BJ (cell line): ENCODE measurements at places on chromosomes 13 and 19. TPM values are rescaled to one million over a fixed set of nuclear protein-coding genes. Genes with fewer than 3 reads are reported as not detected.
A peak's percentile ranks its signal among the peaks of the same experiment; 100 is the strongest.

- no peak for DNase-seq
Measured at GRCh38 chr19:39759457-39760184, 19.0 kb upstream of the LEUTX start.

DNA sequence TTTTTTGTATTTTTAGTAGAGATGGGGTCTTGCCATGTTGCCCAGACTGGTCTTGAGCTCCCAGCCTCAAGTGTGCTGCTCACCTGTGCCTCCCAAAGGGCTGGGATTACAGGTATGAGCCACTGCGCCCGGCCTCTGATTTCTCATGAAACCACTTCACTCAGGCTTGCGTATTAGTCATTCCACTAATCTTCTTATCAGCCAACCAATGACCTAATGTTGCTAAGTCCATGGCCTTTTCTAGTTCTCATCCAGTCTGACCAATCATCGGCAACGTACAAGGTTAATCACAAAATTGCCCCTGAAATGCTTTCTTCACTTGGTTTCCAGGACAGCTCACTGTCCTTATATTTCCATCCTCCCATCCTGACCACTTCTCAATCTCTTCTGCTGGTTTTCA, 605.3 kb upstream of the SLC10A2 start:
- DNase-seq: no peak

CAMSAP3 gene
- not detected in 2 replicates for polyA plus RNA-seq

CYP4F2 gene
- not detected in 2 replicates for polyA plus RNA-seq

DNA sequence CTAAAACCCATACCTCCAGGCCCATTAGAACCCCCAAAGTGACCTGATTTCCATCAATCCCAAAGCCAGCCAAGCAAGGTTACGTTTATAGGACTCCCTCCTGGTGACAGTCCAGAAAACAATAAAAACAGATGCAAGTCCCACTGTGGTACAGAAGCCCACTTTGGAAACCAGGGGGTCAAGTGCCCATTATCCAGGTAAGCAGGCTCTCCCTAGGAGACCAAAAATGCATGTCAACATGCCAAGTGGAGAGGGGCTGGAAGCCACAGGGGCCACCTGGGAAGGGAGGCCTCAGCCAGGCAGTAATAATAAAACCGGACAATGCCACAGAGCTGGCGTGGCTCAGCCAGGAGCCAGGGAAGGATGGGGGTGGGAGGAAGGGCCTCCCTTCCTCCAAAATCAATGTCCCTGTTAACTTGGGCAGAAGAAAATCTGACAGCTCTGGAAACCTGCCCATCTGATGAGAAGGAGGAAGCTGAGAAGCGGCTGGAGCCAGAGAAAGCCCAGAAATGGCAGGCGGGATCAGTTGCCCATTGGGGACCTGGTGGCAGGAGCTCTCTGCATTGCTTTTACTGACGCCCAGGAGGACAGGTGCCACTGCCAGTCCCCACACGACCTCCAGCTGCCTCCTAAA, 160.4 kb downstream of the ZIC5 start:
- DNase-seq: no peak

DNA sequence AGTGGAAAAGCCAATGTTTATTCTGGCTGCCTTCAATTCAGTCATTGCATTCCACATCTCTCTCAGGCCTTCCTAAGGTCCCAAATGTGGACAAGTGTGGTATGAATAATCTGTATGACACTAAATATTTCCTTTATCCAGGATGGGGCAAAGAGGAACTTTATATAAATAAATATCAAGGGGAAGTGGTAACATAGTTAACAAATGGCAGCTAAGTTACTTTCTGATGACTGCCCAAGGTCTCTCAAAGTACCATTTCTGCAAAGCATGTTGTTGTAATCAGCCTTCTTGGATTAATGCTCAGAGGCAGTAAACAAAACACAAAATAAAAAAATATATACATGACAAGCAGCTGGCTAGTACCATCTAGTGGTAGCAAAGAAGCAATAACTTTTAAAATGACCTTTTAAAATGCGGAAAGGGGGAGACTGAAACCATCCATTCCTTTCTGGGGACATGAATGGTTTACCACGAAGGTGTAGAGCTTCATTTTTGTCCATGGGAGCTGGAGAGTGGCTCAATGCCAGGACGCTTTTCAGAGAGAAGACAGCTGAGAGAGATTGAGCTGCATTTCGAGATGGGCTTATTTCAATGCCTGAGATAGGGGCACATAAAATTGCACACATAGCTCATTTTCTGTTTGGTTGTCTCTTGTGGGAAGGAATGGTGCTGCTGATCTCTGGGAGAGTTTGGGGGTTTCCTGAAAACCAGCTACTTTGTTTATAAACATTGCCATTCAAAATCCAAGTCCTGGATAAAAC, 259.2 kb downstream of the RFC3 start:
- peak; percentile 55 for DNase-seq

CPAMD8 gene
- 0.89 and 1.1 TPM in 2 replicates for polyA plus RNA-seq

DNA sequence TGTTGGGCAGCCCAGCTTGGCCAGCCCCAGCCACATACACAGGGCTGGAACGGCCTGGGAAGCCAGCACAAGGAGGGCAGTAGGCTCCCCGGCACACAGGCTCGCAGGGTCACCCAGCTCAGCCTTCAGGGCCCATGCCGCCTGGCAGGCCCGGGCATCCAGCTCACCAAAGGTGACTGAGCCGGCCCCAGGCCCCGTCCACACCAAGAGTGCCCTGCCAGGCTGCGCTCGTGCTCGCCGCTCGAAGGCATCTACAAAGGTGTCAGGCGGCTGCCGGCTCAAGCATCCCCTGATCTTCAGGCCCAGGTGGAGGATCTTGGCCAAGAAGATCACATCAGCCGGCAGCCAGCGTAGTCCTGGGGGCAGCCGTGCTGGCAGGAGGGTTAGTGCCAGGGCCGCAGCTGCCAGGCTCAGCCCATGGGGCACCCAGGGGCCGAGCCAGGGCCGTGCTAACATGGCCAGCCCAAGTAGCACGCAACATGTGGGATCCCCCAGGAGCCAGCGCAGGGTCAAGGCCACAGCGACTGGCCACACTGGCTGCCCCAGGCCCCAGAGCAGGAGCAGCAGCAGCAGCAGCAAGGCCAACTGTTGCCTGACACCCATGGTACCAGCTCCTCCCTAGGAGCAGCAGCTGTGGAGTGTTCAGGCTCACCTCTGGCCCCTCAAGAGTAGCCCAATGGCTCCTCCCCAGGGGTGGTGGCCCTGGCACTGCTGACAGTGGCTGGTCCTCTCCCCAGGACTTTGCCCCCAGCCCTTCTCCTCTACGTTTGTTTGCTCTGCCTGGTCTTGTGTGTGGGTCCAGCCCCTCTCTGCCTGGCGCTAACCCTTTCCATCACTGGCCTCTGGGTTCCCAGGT, at the start of gene SLC27A5:
TSS of gene SLC27A5 (minus strand) at position 640 of the 856 bp plus-strand sequence. CDS start at position 603, 37 bp downstream.
- DNase-seq: no peak

DNA sequence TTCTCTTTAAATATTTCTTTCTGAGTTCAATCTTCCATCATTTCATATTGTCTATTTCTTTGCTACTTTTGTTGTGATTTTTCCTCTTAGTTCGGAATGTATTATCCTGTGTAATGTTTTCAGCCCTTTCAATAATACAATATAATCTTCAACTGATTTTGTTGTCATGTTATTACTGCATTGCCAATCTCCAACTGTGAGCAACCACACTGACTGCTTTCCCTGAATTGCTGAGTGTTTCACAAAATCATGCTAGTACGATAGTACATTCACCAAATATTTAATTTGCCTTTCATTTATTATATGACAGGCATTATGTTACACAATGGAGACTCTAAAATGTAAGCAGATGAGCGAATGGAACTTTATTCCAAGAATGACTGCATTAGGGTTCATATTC, 744.3 kb upstream of the ATXN8OS start:
- no peak for DNase-seq

- peak; percentile 40 for DNase-seq
Measured at GRCh38 chr19:42184401-42184861, 33.0 kb downstream of the DEDD2 start.

RDH8 gene
- 0.05 and 0.21 TPM in 2 replicates for polyA plus RNA-seq

DNA sequence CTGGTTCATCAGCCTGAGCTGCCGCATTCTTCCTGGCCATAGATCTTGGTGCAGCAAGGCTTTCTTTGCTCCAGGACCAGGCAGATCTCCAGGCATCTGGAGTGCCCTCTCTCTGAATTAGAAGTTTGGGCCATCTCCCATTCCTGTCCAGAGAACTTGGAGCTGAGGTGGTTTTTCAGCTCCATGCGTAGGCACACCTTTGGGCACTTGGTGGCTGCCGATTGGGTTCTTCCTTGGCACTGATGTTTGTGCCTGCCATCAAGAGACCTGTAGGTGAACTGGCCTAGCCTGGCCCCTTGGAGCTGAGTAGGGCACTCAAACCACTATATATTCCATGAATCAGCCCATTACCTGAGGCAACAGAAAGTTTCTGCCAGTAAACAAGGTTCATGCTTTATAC, 206.0 kb upstream of the PCDH17 start:
- no peak for DNase-seq

DNA sequence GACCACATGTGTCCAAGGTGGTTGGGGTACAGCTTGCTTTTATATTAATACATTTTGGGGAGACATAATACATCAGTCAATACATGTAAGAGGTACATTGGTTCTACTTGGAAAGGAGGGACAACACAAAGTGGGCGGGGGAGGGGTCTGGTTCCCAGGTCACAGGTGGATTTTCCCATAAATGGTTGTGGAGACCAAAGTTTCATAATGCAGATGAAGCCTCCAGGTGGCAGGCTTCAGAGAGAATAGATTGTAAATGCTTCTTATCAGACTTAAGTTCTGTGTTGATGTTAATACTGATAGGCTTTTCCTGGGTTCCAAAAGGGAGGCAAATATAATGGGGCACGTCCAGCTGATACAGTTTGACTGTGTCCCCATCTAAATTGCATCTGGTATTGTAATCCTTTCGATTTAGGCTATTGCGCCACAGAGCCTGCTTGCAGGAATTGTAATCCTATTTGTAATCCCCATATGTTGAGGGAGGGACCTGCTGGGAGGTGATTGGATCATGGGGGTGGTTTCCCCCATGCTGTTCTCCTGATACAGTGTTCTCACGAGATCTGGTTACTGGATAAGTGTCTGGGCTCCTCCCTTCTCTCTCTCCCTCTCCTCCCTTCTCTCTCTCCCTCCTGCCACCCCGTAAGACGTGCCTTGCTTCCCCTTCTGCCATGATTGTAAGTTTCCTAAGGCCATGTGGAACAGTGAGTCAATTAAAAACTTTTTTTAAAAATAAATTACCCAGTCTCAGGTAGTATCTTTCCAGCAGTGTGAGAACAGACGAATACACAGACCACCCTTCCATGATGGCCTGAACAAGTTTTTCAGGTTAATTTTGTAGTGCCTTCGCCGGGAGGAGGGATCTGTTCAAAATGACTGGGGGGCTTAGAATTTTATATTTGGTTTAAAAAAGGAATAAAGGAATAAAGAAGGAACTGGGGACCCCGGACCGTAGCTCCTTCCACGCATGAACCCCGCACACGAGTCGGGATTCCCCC, 44.9 kb downstream of the ZNF823 start:
- peak; percentile 49 for DNase-seq

- peak; percentile 83 for DNase-seq
Measured at GRCh38 chr13:100394005-100394695, 194.4 kb downstream of the GGACT start.

CERS1 gene
- polyA plus RNA-seq: 0.39 and 0.83 TPM in 2 replicates

DNA sequence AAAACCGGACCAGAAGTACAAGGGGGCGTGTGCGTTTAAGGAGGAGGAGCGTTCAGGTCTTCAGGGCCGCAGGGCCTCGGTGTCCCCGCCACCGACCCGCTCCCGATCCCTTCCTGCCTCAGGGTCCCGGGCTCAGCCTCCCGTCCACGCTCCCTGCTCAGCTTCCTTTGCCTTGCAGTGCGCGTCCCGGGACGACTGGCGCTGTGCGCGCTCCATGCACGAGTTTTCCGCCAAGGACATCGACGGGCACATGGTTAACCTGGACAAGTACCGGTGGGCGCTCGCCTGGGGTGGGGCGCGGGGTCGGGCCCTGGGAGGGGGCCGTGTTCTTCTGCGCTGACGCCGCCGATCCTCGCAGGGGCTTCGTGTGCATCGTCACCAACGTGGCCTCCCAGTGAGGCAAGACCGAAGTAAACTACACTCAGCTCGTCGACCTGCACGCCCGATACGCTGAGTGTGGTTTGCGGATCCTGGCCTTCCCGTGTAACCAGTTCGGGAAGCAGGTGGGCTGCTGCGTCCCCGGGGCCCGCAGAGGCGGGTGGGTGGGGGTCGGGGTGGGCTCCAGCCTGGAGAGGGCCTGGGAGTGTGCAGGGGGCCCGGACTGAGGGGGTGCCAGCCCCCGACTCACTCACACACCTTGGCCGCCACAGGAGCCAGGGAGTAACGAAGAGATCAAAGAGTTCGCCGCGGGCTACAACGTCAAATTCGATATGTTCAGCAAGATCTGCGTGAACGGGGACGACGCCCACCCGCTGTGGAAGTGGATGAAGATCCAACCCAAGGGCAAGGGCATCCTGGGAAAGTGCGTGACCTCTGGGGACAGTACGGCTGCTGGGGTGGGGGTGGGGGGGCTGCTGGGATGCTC, 1.4 kb downstream of the GPX4 start:
- no peak for DNase-seq

- DNase-seq: no peak
Measured at GRCh38 chr19:4386041-4386782, 14.1 kb downstream of the SH3GL1 start.

GRCh38 chr13:45142440-45143345, 22.4 kb downstream of the GTF2F2 start:
- DNase-seq: no peak
